SK-N-SH (cell line): ENCODE measurements at places on chromosomes 2 and 18. TPM values are rescaled to one million over a fixed set of nuclear protein-coding genes. Genes with fewer than 3 reads are reported as not detected.

Gene PLB1
- polyA plus RNA-seq, result 0.10 and 0.39 TPM in 2 replicates

Gene HJURP
- polyA plus RNA-seq, result 13.2 and 16.5 TPM in 2 replicates

Gene ZFP36L2
- 12.5 and 18.4 TPM in 2 replicates for polyA plus RNA-seq

Gene KCNG2
- not detected in 2 replicates for polyA plus RNA-seq

Gene KIAA2012
- polyA plus RNA-seq, result 0.07 and 0.11 TPM in 2 replicates

Gene GPR17
- polyA plus RNA-seq, result 0.03 TPM in 1 of 2 replicates, not detected in the other

Gene SERPINB10
- 0.10 and 0.15 TPM in 2 replicates for polyA plus RNA-seq

Gene SULT1C4
- 0.18 and 0.47 TPM in 2 replicates for polyA plus RNA-seq

Gene SH3RF3
- 1.3 and 1.9 TPM in 2 replicates for polyA plus RNA-seq

Gene TMEM198
- 4.7 and 7.0 TPM in 2 replicates for polyA plus RNA-seq

GRCh38 chr2:173307293-173307692 is 47.4 kb upstream of the CDCA7 start:
- no peak for DNase-seq

DNA sequence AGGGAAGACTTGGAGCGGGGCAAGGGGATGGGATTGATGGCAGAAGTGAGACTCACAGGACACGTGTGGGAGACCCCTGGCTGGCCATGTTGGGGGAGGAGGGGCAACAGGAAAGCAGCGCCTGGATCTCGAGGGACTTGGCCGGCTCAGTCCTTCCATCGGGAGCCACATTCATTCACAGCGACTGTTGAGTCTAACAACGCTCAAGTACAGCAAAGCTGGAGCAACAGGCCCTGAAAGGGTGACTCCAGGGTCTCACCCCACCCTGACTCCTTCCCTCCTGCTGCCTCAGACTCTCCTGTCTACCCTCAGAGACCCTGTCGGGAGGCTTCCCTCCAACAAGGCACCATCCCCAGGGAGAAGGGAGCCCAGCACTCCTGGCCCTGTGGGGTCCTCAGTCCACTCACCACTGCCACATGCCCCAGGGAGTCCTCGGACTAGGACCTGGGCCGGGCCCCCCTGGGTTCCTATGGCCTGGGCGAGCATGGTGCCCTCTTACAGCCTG is 14.8 kb upstream of the ALPI start:
- peak; percentile 11 for DNase-seq

GRCh38 chr2:40758401-40759155 is 306.7 kb upstream of the SLC8A1 start:
- no peak for DNase-seq

- no peak for DNase-seq
Observed at GRCh38 chr2:1480671-1481076, 67.4 kb downstream of the TPO start.

- DNase-seq, result no peak
Observed at GRCh38 chr18:3579701-3580100, 129.7 kb downstream of the TGIF1 start.

DNA sequence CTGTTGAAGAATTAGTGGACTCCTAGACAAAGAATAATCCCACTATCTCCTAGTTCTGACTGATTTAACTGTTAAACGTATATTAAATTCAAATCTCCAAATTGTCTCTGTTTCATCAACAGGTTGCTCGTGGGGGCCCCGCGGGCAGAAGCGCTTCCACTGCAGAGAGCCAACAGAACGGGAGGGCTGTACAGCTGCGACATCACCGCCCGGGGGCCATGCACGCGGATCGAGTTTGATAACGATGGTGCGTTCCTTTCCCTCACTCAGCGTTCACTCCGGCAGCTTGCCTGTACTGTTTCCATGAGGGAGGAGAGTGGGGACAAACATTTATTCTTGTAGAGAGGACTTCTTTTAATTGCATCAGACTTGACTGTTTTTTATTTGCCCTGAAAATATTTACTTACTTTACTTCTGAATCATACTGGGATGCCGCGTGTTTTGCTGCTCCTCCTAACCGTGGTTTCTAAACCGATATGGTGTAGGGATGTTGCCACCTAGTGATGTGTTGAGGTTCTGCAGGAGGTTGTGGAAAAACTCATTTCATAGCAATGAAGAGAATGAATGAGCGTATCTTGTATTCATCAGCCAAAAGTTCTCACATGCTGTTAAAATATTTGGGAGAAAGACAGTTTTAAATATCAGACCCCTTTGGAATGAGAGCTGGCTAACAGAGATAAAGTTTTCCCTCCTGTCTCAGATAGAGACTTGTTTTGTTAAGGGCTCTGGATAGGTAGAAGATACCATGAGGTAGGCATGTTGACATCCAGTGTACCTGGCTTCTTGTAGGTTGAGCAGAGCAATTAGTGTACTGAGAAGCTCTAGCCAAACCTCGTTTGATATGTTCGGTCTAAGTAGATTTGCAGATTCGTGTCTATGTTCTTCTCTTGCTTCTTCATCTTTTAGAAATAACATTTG is 38.3 kb downstream of the ITGA6 start:
- peak; percentile 67 for DNase-seq

DNA sequence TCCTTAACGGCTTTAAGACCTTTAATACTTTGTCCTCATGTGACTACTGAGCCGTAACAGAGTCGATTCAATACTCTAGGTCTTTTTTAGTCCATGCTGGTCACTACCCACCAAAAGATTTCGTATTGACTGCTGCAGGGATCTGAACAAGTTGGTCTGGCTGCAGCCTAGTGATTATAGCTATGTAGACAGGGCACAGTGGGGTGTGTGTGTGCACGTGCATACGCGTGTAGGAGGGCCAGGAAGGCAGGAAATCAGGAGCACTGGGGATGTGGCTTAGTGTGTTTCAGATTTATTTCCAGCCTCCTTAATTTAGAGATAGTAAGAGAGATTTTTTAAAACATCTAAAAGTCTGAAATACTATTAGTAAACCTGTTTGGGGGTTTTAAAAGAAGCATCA is 161.4 kb downstream of the MYO3B start:
- DNase-seq, result no peak

DNA sequence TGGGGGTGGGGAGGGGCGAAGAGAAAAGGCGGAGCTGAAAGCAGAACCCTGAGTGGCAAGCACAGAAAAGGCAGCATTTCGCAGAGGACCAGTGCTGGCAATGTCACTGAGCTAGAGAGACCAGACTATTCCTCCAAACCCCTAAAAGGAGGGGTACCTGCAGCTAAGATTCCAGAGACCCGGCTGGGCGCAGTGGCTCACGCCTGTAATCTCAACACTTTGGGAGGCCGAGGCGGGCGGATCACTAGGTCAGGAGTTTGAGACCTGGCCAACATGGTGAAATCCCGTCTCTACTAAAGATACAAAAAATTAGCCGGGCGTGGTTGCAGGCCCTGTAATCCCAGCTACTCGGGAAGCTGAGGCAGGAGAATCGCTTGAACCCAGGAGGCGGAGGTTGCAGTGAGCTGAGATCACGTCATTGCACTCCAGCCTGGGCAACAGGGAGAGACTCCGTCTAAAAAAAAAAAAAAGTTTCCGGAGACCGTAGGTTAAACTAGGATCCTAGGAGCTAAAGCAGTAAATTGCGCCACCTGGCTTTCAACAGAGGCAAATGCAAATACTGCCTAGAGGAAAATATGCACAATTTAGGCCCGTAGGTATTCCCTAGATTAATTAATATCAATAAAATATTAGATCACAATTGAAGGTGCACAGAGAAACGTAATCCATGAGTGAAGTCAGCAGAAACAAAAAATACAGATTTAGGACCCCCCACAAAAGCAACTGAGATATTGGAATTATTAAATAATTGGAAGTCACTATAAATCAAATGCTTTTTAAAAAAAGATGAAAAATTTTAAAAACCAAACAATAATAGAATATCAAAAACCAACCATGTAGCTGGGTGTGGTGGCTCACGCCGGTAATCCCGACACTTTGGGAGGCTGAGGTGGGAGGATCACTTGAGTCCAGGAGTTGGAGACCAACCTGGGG is 4.9 kb downstream of the UCN start:
- DNase-seq, result peak; percentile 85

DNA sequence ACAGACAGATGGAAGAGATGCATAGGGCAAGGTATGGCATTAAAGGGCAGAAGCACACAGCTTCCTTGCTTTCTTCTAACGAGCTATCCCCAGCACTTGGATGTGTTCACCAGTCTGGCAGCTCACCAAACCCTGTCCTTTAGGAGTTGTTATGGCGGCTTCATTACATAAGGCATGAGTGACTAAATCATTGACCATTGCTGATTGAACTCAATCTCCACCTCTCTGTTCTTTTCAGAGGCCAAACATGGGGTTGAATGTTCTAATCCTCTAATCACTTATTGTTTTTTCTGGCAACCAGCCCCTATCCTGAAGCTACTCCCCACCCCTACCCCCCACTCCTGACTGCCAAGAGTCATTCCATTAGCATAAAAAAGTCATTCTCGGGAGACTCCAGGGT is 301.8 kb downstream of the XIRP2 start:
- no peak for DNase-seq

- DNase-seq, result peak; percentile 78
Observed at GRCh38 chr2:240820607-240821428, 799 bp upstream of the KIF1A start.

- DNase-seq, result no peak
Observed at GRCh38 chr2:146992057-146992456, 852.8 kb upstream of the ACVR2A start.

DNA sequence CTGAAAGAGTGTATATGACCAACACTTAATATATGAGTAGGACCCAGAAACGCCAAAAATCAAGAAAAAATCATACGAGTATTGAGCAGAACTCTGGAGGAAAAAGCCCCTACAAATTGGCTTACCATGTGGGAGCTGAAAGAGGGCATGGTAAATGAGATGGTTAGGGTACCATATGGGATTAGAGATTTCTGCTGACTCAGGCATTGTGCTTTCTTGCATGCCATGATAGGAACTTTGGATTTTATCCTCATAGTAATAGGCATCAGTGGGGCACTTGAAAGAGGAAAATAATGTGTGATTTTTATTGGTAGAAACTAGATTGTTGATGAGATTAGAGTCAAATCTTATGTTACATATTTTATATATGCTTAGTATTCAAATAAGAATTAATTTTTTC is 271.1 kb downstream of the CBLN2 start:
- no peak for DNase-seq

DNA sequence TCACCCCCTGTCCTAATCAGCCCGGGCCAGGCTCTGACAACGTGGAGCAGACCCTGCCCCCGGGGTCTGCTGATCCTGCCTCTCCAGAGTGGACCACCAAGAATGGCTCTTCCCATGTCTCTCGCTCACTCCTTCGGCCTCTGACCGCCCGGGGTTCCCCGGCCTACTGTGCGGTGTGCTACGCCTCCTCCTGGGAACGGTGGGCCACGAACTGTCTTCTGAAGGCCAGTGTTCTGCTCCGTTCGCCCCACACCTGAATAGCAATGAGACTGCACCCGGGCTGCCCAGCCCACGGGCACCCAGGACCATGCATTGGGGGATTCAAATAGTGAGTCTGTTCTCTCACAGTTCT is 189.7 kb downstream of the TWIST2 start:
- DNase-seq, result no peak

- DNase-seq, result no peak
Observed at GRCh38 chr18:11369556-11369955, 220.2 kb upstream of the PIEZO2 start.

DNA sequence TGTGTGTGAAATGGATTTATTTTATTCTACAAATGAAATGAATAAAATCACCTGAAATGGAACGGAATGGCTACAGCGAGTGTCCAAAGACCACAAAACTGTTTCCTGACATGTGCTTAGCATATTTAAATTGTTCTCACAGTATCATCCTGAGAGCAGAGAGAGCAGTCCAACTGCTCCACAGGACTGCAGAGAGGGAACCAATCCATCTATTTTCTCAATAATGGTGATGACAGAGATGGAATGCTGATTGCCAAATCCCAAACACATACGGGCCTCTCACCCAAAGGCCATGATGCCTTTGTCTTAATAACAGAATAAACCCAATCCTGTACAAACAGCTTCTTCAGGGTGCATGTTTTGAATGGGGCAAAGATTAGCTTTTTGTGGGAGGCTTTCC is 41.1 kb downstream of the STAT1 start:
- no peak for DNase-seq

- no peak for DNase-seq
Observed at GRCh38 chr2:182608181-182608845, 107.7 kb upstream of the DNAJC10 start.

DNA sequence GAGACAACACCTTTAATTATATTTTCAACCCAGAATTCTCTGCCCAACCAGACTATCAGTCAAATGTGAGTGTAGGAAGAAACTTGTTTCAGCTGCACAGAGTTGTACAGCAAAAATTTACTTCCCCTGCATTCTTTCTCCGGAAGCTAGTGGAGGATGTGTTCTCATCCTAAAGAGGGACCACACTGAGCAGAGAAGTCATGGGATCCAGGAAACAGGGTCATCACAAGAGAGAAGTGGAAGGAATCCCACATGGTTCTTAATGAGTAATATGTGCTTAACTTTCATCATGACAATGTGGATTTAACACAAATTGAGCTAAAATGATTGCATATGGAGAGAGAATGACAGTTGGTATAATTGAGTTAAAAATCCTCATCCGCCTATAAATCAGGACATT is 78.2 kb downstream of the INPP4A start:
- no peak for DNase-seq

- DNase-seq, result peak; percentile 42
Observed at GRCh38 chr2:166384774-166385173, 9.0 kb upstream of the SCN9A start.

DNA sequence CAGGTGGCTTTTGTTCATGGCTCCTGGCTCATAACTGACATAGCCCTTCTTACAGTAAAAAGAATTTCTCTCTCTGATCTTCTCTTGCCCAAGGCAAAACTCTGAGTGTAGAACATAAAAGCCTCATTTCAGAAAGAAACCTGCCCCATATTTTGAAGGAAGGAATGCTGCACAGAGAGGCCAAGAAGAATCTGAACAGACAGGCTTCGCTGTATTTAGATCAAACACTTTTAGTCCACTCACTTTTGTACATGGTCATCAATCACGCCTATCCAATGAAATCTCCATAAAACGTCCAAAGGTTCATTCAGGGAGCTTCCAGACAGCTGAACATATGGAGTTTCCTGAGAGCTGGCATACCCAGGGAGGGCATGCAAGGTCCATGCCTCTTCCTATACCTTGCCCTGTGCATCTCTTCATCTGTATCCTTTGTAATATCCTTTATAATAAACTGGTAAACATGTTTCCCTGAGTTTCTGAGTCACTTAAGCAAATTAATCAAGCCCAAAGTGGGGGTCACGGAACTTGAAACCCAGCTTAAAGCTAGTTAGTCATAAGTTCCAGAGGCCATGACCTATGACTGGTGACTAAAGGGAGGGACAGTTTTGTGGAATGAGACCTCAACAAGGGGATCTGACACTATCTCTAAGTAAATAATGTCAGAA is 62.5 kb upstream of the TMEM247 start:
- DNase-seq, result no peak

- DNase-seq, result no peak
Observed at GRCh38 chr2:25125189-25125588, 43.2 kb downstream of the POMC start.

GRCh38 chr2:239773228-239774141 is 251.7 kb downstream of the NDUFA10 start:
- DNase-seq, result no peak

GRCh38 chr2:136242687-136243277 is 124.8 kb upstream of the CXCR4 start:
- no peak for DNase-seq
